ENCODE measurements at places on chromosomes 16 and 17.
A peak's percentile ranks its signal among the peaks of the same experiment; 100 is the strongest.

- DNase-seq = no peak
Observed at GRCh38 chr17:80692931-80693467, 148.4 kb downstream of the RPTOR start.

- DNase-seq = no peak
Observed at GRCh38 chr16:64162613-64163375, 959.1 kb downstream of the CDH11 start.

GRCh38 chr17:42334677-42335076 lies 46.4 kb downstream of the STAT5A start:
- DNase-seq = no peak

DNA sequence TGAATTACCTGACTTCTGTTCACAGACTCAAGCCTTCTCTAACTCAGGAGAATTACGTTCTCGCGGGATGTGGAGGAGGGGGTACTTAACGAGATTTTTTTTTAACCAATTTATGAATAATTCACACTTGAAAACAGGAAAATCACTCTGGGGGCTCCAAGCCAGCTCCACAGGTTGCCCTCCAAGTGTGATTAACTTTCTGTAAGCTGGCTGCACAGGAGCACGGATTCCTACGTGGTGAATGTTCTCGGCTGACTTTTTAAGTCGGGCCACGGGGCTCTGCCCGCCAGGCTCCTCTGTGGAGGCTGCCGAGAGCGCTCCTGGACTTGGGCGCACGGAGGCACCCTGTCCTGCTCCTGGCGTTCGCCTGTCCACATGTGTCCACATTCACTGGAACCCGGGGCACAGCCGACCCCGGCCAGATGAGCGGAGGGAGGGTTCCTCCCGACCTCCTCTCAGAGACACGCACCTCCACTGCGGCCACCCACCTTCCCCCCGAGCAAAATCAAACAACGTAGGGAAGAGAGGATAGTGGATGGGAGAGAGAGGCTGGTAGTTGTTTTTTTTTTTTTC lies 147.1 kb upstream of the CHMP6 start:
- DNase-seq = no peak

DNA sequence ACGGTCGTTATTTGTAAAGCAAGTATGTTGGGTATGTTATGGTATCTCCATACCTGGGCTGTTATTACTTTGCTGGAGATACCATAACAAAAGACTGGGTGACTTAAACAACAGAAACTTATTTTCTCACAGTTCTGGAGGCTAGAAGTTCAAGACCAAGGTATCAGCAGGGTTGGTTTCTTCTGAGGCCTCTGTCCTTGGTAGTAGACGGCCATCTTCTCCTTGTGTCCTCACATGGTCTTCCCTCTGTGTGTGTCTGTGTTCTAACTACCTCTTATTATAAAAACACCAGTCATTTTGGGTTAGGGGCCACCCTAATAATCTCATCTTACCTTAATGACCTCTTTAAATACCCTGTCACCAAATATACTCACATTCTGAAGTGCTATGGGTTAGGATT lies 33.2 kb upstream of the MRTFB start:
- DNase-seq = no peak

DNA sequence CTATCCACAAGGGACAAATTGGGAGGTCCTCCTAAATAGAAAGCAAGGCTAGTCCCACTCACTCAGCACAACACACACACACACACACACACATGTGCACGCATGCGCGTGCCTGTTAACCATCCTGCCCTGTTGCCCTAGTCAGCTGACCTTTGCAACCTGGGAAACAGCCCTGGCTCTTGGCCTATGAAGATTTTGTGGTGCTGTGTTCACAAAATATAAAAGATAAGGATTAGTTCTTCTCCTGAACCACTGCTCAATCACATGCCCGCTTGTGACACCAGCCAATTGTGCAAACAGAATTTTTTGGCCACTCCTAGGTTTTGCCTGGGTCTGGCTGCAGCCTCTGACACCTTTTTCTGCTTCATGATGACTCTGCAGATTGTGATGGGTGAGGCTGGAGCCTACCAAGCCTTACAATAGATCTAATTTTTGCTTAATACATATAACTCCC lies 3.3 kb upstream of the CES1 start:
- DNase-seq = no peak

- DNase-seq = no peak
Observed at GRCh38 chr17:61139219-61139618, 260.4 kb upstream of the TBX2 start.

- DNase-seq = no peak
Observed at GRCh38 chr17:57356719-57357391, 100.5 kb downstream of the MSI2 start.

GRCh38 chr16:75836347-75837010 lies 110.2 kb upstream of the CPHXL start:
- no peak for DNase-seq

GRCh38 chr16:66357523-66357928 lies 9.0 kb upstream of the CDH5 start:
- peak; percentile 74 for DNase-seq

DNA sequence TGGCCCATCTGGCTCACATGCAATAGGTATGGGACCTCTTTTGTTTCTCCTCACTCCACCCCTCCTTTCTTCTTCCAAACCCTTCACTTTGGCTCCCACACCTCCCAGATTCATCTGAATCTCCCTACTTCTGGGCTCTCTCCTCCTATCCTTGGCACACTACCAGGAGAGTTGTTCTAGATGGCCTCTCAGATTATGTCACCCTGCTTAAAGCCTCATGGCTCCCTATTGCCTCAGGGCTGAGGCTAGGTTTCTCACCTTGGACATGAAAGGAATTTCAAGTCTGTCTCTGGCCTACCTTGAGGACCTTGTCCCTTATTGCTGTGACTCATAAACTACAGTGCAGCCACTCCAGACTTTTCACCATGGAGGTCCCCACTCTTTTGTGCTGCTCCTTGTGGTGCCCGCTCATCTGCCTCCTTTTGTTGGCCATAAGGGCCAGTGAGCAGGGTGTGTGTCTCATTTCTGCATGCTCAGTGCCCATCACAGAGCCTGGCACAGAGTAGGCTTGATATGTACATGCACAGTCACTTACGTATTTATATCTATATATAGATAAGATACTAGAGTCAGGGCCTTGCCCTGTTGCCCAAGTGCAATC lies 1.0 kb upstream of the MFAP4 start:
- DNase-seq = no peak

- no peak for DNase-seq
Observed at GRCh38 chr17:49028271-49028670, 31.1 kb downstream of the IGF2BP1 start.

GRCh38 chr17:82929011-82929622 lies 89.3 kb upstream of the ZNF750 start:
- DNase-seq = no peak

DNA sequence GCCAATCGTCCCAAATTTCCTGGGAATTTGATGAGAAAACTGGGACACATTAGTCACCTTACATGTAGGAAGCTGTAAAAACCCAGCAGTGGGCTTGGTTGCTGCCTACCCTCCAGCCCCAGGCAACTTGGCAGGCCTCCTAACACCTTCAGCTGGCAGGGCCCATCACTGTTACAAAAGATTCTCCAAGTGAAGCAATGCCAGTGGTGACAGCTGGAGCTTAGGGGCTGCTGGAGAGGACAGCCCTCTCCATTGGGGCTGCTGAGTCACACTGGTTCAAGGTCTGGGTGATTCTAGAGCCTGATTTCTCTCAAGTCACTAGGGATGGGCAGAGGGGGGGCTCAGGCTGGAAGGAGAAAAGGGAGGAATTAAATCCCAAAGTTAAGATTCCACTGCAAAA lies 180.6 kb downstream of the COPRS start:
- DNase-seq = peak; percentile 17

- no peak for DNase-seq
Observed at GRCh38 chr17:66610361-66611133, 224.4 kb upstream of the CACNG5 start.

DNA sequence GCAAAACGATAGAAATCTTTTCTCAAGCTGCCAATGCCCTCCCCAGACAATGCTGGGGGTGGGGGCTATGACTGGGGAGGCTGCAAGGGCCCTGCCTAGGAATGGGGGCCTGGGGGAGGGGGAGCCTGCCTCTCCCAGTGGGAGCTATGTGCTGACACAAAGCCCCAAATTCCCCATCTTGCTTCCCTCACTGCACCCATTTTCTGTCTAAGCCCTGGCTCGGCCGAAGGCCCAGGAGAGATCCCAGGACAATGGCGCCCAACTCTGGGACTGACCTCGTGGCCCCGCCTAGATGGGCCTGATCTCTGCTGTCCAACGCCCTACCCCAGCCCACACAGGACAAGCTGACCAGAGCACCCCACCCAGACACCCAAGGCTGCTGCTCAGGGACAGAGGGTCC lies 11.1 kb upstream of the KCNJ12 start:
- no peak for DNase-seq

DNA sequence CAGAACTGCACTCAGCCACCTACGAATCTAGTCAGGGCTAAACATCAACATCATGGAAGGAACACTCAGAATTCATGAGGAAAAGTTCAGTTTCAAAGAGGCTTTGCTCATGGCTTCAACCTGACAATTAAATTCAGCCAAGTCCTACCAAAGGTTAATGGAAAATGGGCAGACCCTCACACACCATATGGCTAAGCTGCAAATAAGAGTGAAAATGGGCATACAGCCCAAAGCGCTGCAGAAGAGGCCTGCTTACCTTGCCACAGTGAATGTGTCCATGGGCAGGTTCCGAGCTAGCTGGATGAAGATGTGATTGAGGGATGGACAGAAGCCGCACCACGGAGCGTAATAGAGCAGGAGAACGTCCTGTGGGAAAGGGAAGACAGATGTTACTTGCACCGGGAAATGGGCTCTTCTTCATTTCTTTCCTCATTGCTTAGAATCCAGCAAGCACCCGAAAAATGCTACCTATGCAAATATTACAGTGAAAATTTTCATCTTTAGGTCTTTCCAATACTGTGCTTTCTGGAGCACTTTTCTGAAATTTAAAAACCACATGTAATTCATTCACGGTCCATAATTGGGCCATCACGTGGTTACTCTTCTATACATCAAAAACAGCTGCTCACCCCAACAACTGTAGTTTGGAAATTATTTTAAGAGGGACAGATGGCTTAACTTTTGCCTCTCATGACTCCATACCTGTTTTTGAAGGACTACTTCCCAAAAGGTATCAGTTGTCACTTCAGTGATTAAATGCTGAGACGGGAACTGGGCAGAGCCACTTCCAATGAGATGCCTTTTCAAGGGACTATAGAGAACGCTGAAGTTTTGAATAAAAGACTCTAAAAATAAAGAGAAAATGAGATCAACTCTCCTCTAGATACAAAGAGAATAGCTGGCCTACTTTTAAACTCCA lies 19.6 kb downstream of the SNN start:
- DNase-seq = no peak

DNA sequence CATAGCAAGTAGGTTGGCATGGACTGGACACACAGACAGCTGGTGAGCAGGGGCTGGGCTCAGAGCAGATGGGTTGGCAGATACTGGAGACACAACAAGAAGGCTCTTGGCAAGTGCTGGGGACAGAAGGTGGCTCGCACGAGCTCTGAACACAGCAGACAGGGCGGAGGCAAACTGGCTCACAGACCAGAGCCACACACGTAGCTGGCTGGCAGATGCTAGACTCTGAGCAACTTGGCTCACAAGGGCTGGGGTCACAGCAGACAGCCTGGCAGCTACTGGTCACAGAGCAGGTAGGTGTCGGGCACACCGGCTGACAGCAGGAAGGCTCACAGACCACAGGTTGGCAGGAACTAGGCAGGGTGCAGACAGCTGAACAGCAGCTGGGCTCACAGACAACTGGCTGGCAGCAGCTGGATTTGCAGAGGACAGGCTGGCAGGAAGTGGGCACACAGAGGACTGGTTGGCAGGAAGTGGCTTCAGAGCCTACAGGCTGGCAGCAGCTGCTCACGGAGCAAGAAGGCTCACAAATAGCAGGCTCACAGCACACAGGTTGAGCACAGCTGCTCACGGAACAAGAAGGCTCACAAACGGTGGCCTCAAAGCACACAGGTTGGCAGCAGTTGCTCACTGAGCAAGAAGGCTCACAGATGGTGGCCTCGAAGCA lies 725 bp downstream of the KRTAP16-1 start:
- no peak for DNase-seq

GRCh38 chr17:1275205-1275961 lies 4.1 kb upstream of the TRARG1 start:
- DNase-seq = no peak

DNA sequence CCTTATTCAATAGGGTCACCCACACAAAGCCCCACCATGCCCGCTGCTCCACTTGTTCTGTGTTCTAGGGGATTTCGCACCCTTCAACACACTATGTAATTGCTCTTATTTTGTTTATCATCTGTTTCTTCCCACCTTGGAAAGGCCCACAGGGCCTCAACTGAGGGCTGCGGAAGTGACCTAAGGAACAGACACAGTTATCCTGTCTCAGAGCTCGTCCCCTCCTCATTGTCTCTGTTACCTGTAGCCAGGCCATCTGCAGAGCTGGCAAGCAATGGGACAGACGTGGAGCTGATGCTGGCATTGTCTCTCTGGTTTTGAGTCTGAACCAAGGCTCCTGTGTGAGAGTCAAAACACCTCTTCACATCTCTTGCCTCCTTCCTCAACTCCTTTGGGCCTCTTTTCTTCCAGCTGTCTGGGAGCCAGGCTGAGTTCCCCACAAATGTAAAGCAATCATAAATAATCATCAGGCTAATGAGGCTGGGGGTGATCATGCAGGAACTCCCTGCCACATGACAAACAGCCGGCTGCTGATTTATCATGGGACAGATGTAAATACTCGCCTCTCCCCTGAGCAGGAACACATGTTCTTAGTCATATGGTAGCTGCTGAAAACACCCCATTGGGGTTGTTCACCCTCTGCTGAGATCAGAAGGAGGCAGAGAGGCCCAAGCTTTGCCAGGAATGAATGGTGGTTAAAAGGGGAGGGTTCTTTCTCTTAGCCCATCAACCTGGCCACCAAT lies 71.9 kb downstream of the AXIN2 start:
- DNase-seq = no peak

GRCh38 chr16:17076092-17076754 lies 394.5 kb downstream of the XYLT1 start:
- DNase-seq = no peak

GRCh38 chr17:79045001-79045729 lies 21.2 kb downstream of the C1QTNF1 start:
- no peak for DNase-seq

DNA sequence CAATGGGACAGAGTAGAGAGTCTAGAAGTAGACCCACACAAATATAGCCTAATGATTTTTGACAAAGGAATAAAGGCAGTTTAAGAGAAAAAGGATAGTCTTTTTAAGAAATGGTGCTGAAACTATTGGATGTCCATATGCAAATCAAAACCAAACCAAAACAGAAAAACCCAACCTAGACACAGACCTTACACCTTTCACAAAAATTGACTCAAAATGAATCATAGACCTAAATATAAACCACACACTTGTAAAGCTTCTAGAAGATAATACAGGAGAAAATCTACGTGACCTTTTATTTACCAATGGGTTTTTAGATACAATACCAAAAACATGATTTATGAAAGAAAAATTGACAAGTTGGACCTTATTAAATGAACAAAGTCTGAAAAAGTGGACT lies 66.4 kb upstream of the MPHOSPH6 start:
- no peak for DNase-seq
